Left lung (tissue), 14 donors: ENCODE measurements at places on chromosomes 16 and 17.

GRCh38 chr17:16513873-16514272 is 21.9 kb upstream of the LRRC75A start:
- no peak for DNase-seq

- DNase-seq = no peak
These were observed 26.0 kb downstream of the KCNJ16 start for GRCh38 chr17:70100983-70101382.

DNA sequence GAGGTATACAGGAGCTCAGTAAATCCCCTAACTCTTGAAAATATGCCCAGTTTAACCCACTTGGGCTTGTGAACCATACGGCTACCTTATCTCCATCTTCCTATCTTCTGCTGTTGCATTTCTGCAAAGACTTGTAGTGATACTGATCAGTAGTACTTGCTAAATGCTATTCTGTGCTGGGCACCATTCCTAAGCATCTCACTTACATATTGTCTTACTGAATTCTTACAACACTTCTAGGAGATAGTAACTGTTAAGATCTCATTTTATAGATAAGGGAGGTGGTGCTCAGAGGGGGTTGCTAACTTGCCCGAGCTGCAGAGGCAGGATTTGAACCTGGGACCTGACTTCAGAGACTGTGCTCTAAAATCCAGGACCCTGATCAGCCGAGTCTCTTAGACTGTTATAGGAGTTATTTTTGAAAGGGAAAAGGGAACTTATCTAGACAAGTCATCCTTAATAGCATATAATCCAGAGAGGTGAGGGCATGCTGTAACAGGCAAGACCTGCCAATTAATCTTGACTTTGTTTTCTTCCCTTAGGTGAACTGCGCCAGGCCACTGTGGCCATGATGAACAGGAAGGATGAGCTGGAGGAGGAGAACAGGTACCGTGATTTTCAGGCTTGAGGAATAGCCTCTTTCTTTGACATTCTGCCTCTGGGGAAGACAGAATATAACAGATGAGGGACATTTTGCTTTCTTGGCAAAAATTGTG is 149.7 kb downstream of the SNX29 start:
- DNase-seq = no peak

GRCh38 chr17:71634376-71634775 is 486.4 kb upstream of the SOX9 start:
- DNase-seq = no peak

- peak; percentile 33 for DNase-seq
These were observed 404.8 kb downstream of the CDH13 start for GRCh38 chr16:83031524-83031923.

- no peak for DNase-seq
These were observed 2.5 kb downstream of the SLC22A31 start for GRCh38 chr16:89197633-89198416.

GRCh38 chr17:31554930-31555329 is 163.5 kb downstream of the RAB11FIP4 start:
- DNase-seq = no peak

DNA sequence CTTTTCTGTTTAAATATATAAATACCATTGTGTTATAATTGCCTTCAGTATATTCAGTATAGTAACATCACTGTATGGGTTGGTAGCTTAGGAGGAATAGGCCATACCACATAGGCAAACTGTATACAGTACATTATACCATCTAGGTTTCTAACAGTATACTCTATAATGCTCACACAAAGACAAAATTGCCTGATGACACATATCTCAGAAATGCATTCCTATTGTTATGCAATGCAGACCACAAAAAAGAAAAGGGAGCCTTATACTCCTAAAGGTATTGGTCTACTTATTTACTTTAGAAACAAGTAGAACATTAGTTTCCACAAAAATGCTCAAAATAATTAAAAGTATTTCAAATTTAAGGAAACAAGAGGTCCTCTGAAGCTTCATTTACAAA is 47.9 kb downstream of the SETD6 start:
- no peak for DNase-seq

DNA sequence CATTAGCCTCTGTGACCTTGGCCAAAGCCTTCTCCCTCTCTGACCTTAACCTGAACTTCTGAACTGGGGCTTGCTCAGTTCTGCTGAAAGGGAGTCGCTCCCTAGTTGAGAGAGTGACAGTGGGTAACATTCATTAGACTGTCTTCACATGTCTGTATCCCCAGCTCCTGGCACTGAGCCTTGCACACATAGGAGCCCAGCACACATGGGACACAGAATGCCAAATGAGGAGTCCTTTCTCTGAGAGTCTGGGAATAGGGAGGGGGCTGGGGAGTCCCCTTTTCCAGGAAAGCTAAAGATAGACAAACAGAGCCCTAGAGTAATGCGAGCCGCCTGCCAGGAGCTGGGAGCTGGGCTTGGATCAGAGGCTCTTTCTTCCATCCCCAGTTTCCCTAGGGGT is 2.5 kb downstream of the TAC4 start:
- peak; percentile 42 for DNase-seq

DNA sequence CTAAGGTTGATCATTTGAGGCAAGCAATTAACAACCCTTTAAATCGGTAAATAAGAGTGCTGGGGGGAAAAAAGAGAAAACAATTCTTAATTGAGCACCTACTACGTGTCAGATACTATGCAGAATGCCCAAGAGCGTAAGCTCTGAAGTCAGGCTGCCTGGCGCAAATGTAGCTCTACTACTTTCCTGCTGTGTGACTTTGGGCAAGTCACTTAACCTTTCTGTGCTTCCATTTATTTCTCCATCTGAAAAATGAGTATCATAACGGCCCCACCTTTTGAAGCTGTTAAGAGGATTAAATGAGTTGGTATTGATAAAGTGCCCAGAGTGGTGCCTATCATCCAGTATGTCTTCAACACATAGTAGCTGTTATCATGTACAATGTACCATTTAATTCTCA is 102.0 kb downstream of the CACNG3 start:
- no peak for DNase-seq

DNA sequence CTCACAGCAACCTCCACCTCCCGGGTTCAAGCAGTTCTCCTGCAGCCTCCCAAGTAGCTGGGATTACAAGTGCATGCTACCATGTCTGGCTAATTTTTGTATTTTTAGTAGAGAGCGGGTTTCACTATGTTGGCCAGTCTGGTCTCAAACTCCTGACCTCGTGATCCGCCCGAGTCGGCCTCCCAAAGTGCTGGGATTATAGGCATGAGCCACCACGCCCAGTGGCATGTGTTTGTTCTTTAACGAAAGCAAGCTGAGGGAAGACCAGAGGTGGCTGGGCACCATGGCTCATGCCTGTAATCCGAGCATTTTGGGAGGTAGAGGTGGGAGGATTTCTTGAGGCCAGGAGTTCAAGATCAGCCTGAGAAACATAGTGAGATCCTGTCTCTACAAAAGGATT is 18.1 kb downstream of the TNFRSF13B start:
- DNase-seq = no peak

- no peak for DNase-seq
These were observed 3.8 kb downstream of the SNX20 start for GRCh38 chr16:50677351-50677750.

- DNase-seq = no peak
These were observed 9.7 kb upstream of the NKD1 start for GRCh38 chr16:50538411-50539052.

GRCh38 chr17:56694825-56695224 is 101.3 kb downstream of the NOG start:
- no peak for DNase-seq

DNA sequence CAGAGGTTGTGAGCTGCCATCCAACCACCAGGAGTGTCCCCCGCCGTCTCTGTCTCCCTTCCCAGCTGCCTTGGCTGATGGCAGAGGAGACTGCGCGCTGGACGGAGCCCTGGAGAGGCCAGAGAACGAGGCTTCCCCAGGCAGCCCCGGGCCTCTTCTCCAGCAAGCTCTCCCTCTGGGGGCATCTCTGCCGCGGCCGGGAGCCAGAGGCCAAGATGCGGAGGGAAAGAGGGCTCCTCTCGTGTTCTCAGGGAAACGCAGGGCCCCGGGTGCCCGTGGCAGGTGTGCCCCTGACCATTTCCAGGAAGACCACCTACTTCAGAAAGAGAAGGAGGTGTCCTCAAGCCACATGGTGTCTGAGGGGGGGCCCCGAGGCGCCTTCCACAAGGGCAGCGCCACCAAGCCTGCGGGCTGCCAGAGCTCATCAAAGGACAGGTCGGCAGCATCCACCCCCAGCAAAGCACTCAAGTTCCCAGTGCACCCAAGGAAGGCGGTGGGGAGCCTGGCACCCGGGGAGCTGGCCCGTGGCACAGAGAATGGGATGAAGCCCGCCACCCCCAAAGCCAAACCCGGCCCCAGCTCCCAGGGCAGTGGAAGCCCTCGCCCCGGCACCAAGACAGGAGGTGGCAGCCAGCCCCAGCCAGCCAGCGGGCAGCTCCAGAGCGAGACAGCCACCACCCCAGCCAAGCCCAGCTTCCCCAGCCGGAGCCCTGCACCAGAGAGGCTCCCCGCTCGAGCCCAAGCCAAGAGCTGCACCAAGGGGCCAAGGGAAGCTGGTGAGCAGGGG is 14.8 kb upstream of the ZFPM1 start:
- no peak for DNase-seq

- DNase-seq = no peak
These were observed 15.1 kb downstream of the NQO1 start for GRCh38 chr16:69711115-69711740.

GRCh38 chr16:3189869-3190268 is 1.9 kb downstream of the OR1F1 start:
- no peak for DNase-seq

DNA sequence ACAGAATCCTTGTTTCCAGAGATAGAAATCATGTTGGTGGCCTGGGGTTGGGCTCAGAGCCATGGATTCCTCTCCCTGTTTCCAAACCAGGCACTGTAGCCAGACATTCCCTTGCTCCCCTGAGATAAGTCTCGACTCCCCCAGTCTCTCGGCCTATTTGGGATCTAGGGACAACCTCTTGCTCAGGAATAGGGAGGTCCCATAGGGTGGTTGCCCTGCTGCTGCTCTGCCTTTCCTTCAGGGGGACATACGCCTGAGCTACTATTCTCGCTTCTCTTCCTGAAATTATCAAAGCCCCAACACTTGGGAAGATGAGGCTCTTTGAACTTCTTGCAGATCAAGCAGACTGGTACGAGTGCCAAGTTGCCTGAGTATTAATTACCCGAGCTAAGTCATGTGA is 58.0 kb downstream of the TBX4 start:
- no peak for DNase-seq

- DNase-seq = peak; percentile 59
These were observed 9.3 kb downstream of the KCTD5 start for GRCh38 chr16:2691491-2692248.

DNA sequence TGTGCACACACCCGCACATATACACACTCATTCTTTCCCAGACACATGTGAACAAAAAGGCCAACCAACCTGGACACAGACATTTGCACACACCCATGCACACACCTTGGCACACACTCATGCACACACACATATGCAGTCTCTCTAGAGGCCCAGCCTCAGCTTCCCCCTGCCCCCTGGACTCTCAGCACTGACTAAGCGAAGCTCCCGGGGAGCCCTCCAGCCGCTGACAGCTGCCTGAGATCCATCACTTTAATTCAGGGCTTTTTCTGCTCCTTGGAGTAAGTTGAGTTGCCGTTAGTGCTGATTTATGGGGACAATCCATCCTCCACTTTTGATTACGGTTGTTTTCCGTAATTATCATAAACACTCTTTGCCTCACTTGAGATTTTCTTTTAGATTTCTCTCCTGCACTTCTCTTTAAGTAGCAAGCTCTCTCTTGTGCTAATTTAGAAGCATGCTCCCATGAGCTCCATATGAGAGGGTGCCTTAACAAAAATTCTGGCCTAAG is 158.6 kb upstream of the CDC42EP4 start:
- DNase-seq = no peak

GRCh38 chr16:252366-253337 is 18.0 kb downstream of the FAM234A start:
- no peak for DNase-seq

DNA sequence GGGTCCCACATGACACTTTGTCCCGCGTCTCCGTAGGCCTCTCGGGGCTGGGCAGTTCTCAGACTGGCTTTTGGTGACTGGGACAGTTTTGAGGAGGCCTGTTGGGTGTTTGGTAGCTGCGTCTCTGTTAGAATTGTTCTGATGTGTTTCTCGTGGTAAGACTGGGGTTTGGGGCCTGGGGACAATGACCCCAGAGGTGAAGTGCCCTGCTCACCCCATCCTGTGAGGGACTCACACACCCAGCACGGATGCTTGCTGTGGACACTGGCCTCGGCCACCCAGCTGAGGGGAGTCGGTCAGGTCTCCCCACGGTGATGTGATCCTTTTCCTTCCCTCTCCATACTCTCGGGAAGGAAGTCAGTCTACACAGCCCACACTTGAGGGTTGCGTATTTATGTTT is 50.3 kb downstream of the METRNL start:
- no peak for DNase-seq

GRCh38 chr17:45036691-45037090 is 14.7 kb downstream of the DCAKD start:
- DNase-seq = no peak

- peak; percentile 61 for DNase-seq
These were observed 33.2 kb downstream of the TUBD1 start for GRCh38 chr17:59859444-59860025.

DNA sequence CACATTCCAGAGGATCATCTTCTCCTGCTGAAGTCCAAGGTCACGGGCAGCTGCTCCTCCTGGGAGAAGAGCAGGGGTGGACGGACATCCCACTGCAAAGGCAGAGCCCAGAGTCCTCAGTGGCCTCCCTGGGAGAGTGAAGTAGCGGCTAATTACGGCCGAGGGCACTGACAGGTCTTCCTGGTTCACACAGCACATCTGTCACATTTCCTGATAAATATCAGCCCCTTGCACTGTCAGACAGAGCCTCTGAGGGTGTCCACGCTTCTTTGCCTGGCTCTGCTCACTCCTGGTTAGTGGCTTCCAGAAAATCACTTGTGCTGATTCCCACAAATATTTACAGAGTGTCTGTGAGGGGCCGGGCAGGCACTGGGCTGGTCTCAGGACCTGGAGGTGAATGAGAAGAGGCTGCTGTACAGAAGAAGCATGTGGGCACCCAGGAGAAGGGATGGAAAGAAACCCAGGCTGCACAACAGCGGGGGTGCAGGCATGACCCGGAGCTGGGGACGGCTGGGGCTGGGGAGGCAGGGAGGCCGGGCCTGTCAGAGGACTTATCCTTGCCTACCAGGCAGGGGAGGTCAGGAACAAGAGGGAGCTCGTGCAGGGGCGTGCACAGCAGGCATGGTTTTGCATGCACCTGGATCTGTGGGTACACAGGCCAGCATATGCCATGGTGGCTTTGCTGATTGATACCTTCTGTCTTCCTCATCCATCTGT is 258.2 kb upstream of the TNRC6C start:
- DNase-seq = no peak

- DNase-seq = peak; percentile 71
These were observed 26.0 kb upstream of the C16orf95 start for GRCh38 chr16:87342978-87343752.

GRCh38 chr17:79294459-79295071 is 219.9 kb downstream of the ENGASE start:
- DNase-seq = peak; percentile 77
